ENCODE measurements at places on chromosomes 4 and X. TPM values are rescaled to one million over a fixed set of nuclear protein-coding genes. Genes with fewer than 3 reads are reported as not detected.

- H3K4me3 ChIP-seq, result no peak overlapping the region
- H3K27me3 ChIP-seq, result no peaks in the 10 kb centered on the region
- no peaks in the 10 kb centered on the region for H3K36me3 ChIP-seq
- no peaks in the 10 kb centered on the region for H3K4me1 ChIP-seq
- no peak overlapping the region for H3K27ac ChIP-seq
- no peak for DNase-seq
Measured at GRCh38 chr4:14091966-14092365, 464.4 kb upstream of the BOD1L1 start.

DNA sequence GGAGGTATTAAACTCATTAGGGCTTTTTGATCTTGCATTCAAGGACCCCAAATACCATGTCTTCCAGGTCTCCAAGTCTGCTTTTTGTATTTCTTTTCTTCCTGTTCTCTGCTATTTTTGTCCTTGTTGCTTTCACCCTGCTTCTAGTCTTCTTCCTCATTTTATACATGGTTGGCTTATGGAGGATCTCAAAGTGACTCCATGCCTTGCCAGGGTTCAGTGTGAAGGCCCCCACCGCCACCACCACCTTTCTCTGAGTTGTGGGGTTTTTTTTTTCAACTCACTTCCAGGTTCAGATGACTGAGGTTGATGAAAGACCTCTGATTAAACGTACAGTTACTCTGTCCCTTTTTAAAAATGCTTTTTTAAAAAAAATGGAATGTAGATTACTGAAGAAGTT, 96.3 kb downstream of the MAML3 start:
- no peak overlapping the region for H3K27ac ChIP-seq
- H3K4me1 ChIP-seq, result peaks cover 9% of the 10 kb centered on the region
- H3K36me3 ChIP-seq, result no peaks in the 10 kb centered on the region

Gene GAGE12J
- total RNA-seq, result not detected

DNA sequence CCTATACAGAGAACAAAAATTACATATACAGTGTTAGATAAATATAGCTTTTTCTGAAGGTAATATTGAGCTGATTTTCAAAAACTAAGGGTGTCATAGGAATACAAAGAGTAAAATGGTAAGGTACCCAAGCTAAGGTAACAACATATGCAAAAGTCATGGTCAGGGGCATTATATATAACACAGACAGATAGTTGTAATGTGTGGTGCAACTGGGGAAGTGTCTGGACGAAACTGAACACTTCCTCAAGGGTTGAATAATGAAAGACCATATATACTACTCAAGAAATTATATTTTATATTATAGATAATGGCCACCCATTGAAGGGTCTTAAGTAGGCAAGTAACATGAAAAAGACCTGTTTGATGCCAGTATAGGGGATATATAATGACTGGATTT, 262.1 kb upstream of the CXXC4 start:
- H3K27ac ChIP-seq, result no peak overlapping the region
- H3K36me3 ChIP-seq, result no peaks in the 10 kb centered on the region
- no peak overlapping the region for H3K4me3 ChIP-seq

- H3K4me3 ChIP-seq, result no peak overlapping the region
- no peaks in the 10 kb centered on the region for H3K4me1 ChIP-seq
- no peak overlapping the region for H3K27ac ChIP-seq
- H3K27me3 ChIP-seq, result no peaks in the 10 kb centered on the region
- H3K36me3 ChIP-seq, result no peaks in the 10 kb centered on the region
Measured at GRCh38 chr4:39687014-39687413, 10.9 kb upstream of the UBE2K start.

DNA sequence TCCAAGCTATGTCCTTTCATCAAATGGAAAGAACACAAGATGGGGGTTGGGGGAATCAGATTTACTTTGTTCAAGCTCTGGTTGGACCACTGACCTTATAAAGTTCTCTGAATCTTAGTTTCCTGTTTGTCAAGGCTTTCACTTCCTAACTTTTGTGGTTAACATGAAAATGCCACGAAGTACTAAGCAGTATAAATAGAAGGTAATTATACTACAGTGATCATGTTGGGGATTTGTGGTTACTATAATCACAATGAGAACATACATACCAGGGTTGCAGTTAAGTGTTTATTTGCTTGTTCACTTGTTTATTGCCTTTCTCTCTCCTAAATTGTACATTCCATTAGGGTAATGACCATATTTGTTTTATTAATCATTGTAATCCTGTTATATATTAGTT, 53.2 kb downstream of the SPRY1 start:
- H3K36me3 ChIP-seq, result no peaks in the 10 kb centered on the region
- no peak for DNase-seq
- H3K4me1 ChIP-seq, result no peaks in the 10 kb centered on the region

DNA sequence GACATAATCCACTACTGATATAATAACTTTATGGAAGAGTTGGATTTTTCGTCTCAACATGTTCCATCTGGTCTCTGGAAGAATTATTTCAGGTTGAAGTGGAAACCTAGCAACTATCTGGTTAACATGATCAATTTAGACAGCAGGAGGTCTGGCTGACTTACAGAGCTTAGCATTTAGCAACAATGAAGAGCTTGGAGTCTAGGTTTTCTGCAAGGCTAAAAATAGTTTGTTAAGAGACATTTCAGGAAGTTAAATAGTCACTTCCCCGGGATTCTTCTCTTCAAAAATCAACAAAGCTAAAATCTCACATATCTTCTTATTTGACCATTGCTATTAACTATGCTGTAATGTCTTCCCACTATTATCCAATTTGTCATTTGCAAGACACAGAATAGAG, 418.6 kb upstream of the DIPK2B start:
- no peak for DNase-seq
- no peaks in the 10 kb centered on the region for H3K4me1 ChIP-seq
- no peaks in the 10 kb centered on the region for H3K27me3 ChIP-seq
- H3K27ac ChIP-seq, result no peak overlapping the region
- no peak overlapping the region for H3K4me3 ChIP-seq

Gene CORIN
- not detected for total RNA-seq

DNA sequence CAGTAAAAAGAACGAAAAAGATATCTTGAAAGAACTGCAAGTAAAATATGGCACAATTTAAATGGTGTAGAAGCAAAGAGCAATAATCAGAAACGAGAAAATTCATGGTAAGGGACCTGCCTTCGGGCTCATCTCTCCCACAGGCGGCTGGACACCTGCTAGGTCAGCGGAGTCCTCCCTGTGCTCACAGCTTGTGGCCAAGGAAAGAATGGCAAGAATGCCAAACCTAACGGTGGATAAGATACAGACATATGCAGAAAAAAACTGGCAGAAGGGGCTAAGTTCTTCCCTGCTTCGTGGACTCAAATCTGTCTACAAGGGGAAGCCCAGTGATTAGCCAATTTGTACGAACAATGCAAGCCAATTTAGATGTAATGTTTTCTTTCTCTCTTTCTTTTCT, 152.1 kb upstream of the VCX start:
- H3K4me3 ChIP-seq, result no peak overlapping the region
- H3K4me1 ChIP-seq, result no peaks in the 10 kb centered on the region
- no peaks in the 10 kb centered on the region for H3K36me3 ChIP-seq

Gene CXCL11
- not detected for total RNA-seq

Gene ASMT
- total RNA-seq, result not detected

DNA sequence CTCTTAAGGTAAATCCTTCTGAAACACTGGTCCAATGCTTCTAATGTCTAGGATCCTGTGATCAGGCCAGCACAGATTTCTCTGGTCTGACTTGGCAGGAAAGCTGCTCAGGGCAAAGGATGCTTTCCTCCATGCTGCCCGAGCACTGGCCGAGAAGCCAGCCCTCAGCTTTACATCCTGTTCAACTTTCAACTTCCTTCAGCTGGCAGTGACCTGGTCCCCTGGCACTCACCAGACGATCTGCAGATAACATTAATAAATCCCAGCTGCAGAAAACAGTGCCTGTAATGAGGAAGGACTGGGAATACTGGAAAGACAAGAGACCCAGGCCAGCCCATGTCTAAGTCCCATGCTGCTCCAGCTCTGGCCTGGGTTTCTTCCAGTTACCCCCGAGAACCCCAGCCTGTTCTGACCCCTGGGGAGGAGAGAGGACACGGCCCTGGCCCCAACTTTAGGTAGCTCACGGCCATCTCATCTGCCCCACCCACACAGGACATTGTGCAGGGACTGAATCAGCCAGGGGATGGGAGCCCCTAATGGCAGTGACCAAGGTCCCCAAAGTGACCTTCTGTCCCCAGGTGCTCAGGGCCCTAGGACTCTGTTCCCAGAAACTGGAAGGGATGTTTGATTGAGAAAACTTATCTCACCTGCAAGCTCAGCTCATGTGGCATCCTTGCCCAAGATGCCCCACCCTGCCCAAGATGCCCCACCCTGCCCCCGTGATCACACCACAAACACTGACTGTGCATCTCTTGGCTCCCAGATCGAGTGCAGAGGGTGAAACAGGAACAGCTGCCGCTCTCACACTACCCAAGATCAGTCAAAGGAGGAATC, 28.0 kb downstream of the JAKMIP1 start:
- DNase-seq, result no peak
- H3K27ac ChIP-seq, result no peak overlapping the region
- no peaks in the 10 kb centered on the region for H3K27me3 ChIP-seq

DNA sequence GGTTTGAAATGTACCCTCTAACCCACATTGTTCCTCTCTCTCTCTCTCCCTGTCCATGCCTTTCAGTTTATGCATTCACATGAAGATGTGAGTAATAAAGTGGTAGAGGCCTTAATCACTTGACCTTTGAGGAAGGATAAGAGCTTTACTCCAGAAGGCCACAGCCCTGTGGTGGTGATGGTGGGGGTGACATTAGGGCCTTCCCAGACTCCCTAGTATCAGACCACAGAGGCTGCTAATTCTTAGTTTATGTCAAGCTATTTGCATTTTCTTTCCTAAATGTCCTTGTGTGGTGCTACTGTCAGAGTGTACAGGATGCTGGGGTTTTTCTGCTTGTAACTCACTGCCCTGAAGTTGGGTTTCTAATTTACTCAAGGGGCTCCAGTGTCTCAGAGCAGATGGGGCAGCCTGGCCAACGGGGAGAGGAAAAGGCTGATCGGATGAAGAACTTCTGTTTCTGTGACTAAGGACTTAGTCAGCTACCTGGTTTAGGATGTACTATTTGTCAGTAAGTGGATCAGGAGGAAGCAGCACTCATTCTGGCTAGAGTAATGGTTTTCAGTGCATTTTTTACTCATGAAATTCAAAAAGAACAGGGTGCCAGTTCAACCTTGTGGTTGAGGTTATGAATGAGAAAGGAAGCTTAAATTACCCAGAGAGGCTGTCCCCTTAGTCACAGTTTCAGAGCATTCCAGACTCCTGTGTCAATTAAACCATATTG, 509.6 kb upstream of the DIPK2B start:
- no peak overlapping the region for H3K27ac ChIP-seq
- H3K4me3 ChIP-seq, result no peak overlapping the region
- no peaks in the 10 kb centered on the region for H3K27me3 ChIP-seq

GRCh38 chr4:133186210-133186609, 37.1 kb downstream of the PCDH10 start:
- H3K4me3 ChIP-seq, result no peak overlapping the region
- no peaks in the 10 kb centered on the region for H3K36me3 ChIP-seq
- no peak overlapping the region for H3K27ac ChIP-seq
- H3K4me1 ChIP-seq, result no peaks in the 10 kb centered on the region
- no peaks in the 10 kb centered on the region for H3K27me3 ChIP-seq
- DNase-seq, result no peak

Gene TCEAL7
- not detected for total RNA-seq

GRCh38 chr4:188955066-188955465, 815.8 kb downstream of the TRIML1 start:
- H3K36me3 ChIP-seq, result no peaks in the 10 kb centered on the region
- no peaks in the 10 kb centered on the region for H3K27me3 ChIP-seq
- no peak for DNase-seq
- no peaks in the 10 kb centered on the region for H3K4me1 ChIP-seq
- H3K4me3 ChIP-seq, result no peak overlapping the region

GRCh38 chrX:24480400-24480865, 15.3 kb downstream of the PDK3 start:
- peak overlapping the region; percentile 34 for H3K4me3 ChIP-seq
- H3K4me1 ChIP-seq, result peaks cover 51% of the 10 kb centered on the region
- H3K27me3 ChIP-seq, result no peaks in the 10 kb centered on the region
- peak overlapping the region; percentile 81 for H3K27ac ChIP-seq
- no peaks in the 10 kb centered on the region for H3K36me3 ChIP-seq

Gene RPL39
- 3,799 TPM for total RNA-seq

Gene PARM1
- not detected for total RNA-seq

DNA sequence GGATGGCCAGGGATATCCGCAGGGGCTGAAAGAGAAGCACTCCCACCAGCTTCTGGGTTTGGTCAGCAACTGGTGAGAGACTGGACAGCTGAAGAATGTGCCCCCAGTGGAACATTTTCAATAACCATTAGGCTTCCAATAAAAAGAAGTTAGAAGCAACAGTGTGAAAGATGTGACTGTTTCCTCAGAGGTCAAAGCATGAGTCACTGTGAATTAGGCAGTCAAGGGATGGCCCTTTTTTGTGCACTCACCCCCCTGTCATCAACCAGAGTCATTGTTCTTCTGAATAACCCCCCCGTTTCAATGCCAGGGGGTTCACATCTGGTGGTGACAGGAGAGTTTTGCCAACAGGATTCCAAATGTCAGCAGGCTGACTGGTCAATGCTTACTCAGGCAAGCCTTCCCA, 74.6 kb upstream of the SH3RF1 start:
- H3K4me1 ChIP-seq, result no peaks in the 10 kb centered on the region
- H3K36me3 ChIP-seq, result no peaks in the 10 kb centered on the region
- no peaks in the 10 kb centered on the region for H3K27me3 ChIP-seq
- no peak for DNase-seq
- no peak overlapping the region for H3K27ac ChIP-seq

DNA sequence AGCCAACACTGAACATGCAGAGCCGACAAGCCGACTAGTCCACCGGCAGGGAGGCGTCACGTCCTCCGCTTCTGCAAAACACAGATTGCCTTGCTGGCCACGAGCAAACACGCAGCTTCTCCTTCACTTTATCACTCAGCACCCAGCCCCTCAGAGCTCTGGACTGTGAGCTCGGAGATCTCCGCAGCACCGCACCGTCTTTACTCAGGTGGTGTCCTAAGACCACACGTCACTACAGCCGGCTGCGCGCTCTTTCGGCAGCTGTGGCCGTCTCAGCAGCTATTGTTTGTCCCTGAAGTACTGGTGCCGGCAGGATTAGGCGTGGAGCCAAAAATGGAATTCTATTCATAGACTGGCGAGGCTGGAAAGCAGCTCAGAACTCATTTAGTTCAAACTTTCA, 72.0 kb downstream of the FAT1 start:
- H3K4me1 ChIP-seq, result no peaks in the 10 kb centered on the region
- no peak overlapping the region for H3K4me3 ChIP-seq
- no peak for DNase-seq

- H3K27me3 ChIP-seq, result no peaks in the 10 kb centered on the region
- no peaks in the 10 kb centered on the region for H3K36me3 ChIP-seq
- H3K4me3 ChIP-seq, result no peak overlapping the region
Measured at GRCh38 chr4:47551682-47552081, 66.6 kb downstream of the ATP10D start.

DNA sequence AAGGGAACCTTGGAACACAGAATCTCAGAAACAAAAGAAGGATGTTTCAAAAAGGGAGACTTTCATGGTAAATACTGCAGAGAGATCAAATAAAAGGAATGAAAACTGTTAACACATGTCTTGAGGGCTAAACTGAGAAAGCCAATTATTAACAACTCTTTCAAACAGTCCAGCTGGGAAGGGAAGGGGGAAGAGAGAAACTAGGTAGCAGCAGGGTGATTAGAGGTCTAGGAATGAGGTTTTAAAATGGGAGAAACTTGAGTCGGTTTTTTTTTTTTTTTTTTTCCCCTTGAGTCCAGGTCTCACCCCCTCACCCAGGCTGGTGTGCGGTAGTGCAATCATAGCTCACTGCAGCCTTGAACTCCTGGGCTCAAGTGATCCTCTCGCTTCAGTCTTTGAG, 4.3 kb downstream of the BCLAF3 start:
- no peak overlapping the region for H3K4me3 ChIP-seq
- peaks cover 4% of the 10 kb centered on the region for H3K36me3 ChIP-seq
- no peaks in the 10 kb centered on the region for H3K4me1 ChIP-seq
- H3K27ac ChIP-seq, result no peak overlapping the region
- DNase-seq, result no peak
